ENCODE measurements at places on chromosomes 13 and 19.

GRCh38 chr13:94946039-94946438, 233.7 kb upstream of the SOX21 start:
- no peak for DNase-seq

DNA sequence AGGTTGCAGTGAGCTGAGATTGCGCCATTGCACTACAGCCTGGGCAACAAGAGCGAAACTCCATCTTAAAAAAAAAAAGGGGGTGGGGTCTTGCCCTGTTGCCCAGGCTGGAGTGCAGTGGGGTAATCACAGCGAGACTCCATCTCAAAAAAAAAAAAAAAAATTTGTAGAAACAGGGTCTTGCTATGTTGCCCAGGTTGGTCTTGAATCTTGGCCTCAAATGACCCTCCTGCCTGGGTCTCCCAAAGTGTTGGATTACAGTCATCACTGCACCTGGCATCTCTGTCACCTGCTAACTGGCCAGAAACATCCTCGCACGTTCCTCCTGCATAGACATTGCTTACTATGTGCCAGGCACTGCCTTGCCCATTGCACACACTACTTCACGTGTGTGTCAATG, 14.1 kb downstream of the RCN3 start:
- DNase-seq, result no peak

DNA sequence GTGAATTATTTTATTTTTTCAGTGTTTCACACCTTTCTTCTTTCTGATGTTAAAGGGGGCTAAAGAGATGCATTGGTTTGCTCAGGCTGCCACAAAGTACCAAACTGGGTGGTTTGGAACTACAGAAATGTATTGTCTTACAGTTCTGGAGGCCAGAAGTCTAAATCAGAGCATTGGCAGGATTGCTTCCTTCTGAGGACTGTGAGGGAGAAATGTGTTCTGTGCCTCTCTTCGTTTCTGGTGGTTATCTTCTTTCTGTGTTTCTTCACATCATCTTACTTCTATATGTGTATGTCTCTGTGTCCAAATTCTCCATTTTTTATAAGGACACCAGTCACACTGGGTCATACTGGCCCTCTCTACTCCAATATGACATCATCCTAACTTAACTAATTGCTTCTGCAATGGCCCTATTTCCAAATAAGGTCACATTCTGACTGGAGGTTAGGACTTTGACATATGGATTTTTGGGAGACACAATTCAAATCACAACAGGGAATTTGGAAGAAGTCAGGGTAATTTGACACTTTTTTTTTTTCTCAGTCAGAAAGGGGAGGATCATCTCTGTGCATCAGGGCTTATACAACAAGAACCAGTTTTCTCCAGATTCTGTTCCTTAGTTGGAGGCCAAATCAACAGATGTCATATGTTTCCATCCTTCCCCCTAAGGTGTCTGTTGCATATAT, 188.2 kb downstream of the KCNRG start:
- no peak for DNase-seq

GRCh38 chr19:14404312-14404711, 14.8 kb downstream of the DDX39A start:
- no peak for DNase-seq

GRCh38 chr13:73212482-73212881, 153.7 kb downstream of the KLF5 start:
- DNase-seq, result peak; percentile 12

DNA sequence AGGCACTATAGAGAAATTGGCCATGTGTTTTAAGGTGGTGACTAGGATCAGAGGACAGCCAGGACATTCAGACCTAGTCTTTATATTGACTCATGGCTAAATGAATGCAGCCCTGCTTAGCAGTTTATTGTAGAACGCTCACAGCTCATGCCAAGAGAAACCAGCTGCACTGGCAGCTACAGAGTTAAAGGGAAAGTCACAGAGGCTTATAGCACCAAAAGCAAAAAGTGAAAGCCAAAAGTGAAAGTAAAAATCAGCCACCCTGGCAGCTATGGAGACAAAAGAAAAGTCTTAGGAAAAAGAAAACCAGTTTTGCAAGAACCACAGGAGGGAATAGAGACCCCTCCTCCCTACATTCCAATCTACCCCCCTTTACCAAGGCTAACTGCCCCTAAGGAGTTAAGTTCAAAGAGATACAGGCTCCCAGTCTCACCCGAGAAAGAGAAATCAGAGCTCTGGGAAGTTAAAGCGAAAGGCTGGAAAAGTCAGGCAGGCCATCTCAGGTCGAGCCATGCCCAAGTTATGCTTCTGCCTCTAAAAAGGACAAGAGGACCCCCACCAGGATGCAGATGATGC, 99.0 kb downstream of the ZNF429 start:
- peak; percentile 19 for DNase-seq

- no peak for DNase-seq
Observed at GRCh38 chr13:27188239-27188638, 16.6 kb upstream of the USP12 start.

DNA sequence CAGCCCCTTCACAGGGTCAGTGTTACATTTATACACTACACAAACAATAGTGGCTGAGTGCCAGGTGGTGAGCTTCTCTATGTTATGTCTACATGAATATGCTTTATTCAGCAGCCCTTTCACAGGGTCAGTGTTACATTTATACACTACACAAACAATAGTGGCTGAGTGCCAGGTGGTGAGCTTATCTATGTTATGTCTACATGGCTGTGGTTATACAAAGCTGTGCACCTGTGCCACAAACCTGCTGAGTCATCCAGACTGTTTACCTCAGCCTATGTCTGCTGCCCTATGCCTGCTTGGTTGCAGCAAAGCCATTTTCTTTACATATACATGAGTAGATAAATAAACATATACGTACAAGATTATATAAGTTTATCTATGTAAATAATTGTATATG, 76.5 kb downstream of the ZNF726 start:
- DNase-seq, result peak; percentile 4

DNA sequence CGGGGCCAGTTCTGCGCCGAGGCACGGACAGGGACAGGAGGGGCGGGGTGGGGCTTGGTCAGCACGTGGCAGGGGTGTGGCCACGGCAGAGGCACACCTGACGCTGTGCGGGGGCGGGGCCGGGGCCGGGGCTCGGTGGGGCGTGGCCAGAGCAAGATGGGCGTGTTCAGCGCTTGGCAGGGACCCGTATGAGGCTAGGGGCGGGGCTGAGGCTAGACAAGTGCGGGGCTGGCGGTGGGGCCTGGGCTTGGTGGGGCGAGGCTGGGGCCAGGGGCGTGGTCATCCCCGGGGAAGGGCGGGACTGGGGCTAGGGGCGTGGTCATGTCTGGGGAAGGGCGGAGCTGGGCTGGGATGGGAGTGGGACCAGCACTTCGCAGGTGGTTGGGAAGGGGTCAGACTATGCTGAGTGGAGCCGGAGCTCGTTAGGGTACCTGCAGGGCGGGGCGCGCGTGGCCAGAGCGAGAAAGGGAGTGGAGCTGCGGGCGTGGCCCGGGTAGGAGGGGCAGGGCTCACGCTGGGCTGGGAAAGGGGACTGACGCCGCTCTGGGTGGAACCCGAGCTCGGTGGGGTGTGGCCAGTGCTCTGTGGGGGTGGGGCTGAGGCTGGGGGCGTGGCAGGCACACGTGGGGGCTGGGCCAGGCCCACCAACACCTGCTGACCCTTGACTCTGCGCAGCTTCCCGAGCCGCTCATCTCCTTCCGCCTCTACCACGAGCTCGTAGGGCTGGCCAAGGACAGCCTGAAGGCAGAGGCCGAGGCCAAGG, 12.8 kb downstream of the POLR2E start:
- peak; percentile 20 for DNase-seq

DNA sequence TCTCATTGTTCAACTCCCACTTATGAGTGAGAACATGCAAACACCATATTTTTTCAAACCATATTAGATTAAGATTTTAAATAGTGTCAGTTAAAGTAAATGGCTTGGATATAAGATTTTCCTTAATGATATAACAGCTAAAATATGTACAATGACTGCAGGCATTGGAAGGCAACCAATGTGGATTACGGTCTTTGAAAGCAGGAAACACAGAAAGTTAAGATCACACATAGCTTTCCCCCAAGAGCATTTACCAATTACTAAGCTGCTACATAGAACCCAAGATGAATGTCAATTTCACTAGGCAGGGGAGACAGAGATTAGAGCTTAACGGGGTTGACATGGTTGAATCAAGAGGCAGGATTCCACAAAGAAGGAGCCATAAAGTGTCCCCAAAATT, 173.2 kb upstream of the TRPC4 start:
- DNase-seq, result peak; percentile 5

DNA sequence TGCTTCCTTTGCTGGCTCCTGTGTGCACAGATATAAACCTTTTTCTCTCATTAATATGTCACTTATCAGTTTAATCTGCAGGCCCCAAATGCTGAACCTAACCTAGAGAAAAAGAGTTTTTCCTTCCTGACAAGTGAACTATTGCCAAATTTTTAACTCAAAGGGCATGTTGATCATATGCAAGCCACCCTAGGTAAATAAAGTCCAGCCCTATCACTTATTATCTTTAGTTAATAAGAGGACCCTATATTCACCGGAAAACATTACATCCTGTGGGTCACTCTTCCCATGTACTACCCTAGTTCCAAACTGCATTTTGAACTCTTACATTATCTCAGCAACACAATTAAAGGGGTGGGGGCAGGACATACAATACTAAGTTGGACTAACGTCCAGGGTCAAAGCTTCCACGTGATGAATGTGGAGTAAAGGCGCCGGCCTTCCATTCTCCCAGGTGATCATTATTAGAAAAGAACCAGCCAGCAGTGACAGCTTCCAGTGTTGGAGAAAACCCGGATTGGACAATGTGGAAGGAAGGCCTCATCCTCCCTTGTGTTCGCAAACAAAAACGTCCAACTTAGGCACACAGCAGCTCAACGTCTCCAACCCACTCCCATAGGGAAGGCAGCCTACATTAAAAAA, 86.6 kb downstream of the STK24 start:
- no peak for DNase-seq

- peak; percentile 59 for DNase-seq
Observed at GRCh38 chr19:15210323-15210781, 9.6 kb upstream of the NOTCH3 start.

DNA sequence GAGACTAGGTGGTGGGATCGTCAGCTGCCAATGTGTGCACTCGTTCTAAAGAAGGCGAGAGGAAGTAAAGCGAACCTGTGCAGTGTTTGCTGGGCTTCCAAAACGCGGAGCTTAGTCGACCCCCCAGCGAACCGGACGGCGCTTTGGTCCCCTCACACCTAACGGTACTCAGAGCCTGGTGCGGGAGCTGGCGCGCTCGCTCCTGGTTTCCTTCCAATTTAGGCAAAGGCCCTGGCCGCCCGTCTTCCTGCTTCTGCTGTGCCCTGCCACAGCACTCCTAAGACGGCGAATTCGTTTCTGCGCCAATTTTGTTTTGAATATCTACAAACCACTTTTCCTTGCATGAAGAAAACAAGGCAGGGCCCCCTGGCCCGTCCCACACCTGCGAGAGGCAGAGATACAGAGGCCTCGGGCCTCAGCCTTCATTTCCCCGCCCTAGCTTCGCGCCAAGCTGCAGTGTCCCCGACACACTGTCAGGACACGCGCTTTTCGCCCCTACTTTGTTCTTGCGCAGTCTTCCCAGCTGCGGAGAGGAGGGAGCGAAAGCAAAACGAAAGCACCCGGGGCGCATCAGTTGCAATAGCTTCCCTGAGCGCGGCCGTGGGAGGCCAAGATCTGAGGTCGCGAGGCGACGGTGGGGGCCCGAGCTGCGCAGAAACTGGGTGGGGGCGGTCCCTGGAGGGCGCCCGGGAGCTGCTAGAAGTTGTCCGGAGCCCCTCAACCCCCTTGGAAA, 111.9 kb downstream of the KCNRG start:
- peak; percentile 70 for DNase-seq

- DNase-seq, result no peak
Observed at GRCh38 chr19:55075371-55075998, at the start of gene EPS8L1. Gene EPS8L1, plus strand, starts transcription at chr19:55075869. Its CDS starts 576 bp downstream, at chr19:55076445.

DNA sequence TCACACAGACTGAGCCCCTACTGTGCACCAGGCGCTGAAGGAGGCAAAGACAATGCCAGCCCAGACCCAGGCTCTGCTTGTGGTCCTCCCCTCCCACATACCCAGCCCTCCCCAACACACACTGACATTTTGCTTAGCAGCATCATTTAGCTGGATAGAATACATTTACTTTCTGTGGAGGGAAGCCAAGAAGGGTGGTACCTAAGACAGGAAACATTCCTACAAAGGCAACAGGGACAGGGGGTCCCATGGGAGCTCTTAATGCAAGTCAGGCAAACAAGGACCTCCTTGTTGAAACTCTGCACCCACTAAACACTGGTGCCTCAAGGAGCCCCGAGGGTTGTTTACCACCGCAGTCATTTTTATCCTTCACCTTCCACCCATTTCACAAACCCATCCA, 77.0 kb upstream of the ZNF507 start:
- DNase-seq, result no peak

DNA sequence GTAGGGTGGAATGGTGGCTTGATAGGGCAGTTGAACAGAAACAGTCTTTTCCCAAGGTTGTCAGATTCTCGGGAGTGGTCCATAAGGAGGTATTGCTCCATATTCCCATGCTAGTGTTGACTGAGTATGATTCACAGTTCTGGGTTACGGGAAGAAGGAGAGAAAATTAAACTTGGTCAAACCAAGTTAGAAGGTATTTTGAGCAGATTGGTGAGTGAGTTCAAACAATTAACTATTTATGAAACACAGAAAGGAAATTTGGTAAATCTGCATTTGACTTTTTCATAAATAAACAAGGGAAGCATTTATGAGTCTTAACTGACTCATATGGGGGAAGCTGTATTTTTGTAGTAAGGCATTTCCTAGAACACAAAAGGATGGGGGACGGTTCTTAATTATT, 2419.4 kb downstream of the PCDH9 start:
- peak; percentile 22 for DNase-seq

DNA sequence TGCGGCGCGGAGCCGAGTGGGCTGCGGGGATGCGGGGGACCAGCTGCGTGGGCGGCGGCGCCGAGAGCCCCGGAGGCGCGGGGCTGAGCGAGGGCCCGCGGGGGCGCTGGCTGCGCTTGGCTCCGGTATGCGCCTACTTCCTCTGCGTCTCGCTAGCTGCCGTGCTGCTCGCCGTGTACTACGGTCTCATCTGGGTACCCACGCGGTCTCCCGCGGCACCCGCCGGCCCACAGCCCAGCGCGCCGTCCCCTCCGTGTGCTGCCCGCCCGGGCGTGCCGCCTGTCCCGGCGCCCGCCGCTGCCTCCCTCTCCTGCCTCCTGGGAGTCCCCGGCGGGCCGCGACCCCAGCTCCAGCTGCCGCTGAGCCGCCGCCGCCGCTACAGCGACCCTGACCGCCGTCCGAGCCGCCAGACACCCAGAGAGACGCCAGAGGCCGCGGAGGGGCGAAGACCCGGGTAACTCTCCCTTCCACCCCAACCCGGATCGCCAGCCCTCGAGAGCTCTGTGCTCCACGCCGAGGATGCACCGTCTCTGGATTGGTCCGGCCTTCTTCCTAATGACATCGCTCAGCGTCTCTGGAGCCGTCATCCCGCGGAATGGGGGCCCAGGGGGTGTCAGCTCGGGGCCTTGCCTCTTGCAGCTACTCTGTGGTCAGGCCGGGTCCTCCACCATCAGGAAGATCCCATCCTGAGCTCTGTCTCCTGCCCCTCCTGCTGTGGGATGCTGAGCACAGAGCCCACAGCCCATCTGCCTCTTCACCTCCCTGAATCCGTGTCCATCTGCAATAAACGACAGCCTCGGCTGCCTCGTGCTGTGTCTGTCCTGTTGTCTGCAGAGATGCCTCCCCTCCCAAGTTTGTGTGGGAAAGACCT, 441 bp downstream of the INAFM1 start:
- no peak for DNase-seq
